Lower leg skin (tissue), 4 donors: ENCODE measurements at places on chromosomes 13 and 19. TPM values are rescaled to one million over a fixed set of nuclear protein-coding genes. Genes with fewer than 3 reads are reported as not detected.

- DNase-seq: no peak
Measured at GRCh38 chr19:43675269-43675879, 5.4 kb upstream of the PLAUR start.

DNA sequence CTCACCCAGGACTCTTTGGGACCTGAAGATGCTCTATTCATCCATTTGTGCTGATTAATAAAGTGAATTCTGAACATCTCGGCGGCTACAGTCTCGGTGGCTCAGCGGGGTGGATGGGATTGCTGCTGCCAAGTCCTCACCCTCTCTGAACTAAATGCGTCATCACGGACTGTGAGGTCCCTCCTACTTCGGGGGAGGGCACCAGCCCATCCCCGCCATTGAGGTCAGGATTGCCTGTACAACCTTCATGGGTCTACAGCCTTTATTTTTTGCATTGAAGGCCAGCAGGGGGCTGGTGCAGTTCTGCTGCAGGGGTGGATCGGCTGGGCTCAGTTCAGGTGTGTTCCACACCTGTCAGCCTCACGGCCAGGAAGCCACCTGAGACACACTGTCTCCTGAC lies 181.8 kb downstream of the COL4A1 start:
- DNase-seq: peak; percentile 48

DNA sequence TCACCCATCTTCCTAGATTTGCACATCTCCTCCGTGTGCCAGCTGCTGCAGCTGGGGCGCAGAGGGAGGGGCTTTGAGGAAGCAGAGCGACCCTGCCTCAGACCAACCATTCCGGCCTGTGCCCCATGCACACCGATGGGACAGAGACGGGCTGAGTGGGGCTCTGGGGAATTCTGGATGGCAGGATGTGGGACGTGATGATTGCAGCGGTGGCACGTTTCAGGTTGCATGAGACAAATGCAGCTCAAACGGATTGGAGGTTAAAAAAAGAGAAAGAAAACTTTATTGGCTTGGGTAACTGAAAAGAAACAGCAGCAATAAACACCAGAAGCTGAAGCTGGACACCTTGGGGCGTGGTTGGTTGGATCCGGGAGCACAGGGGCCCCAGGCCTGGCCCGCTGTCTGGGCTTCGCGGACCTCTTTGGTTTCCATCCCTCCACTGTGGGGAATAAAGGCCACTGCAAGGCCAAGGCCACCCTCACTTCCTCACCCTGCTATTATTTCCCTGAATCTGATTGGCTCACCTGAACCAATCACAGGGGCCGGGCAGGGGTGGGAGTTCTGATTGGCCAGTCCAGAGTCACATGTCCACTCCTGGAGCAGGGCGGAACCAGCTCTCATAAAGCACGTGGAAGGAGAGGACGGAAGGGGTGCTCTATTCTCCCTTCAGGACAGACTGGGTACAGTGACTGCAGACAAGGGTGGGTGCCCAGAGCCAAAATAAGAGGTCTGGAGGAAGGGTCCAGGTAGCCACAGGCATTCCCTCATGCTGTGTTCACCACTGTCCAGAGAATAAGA lies 6.1 kb upstream of the ZNF787 start:
- DNase-seq: no peak

GRCh38 chr13:106098778-106099177 lies 436.7 kb downstream of the EFNB2 start:
- DNase-seq: no peak

- no peak for DNase-seq
Measured at GRCh38 chr19:49677231-49677900, at the start of gene PRMT1. PRMT1 (plus strand) TSS chr19:49677271; CDS start chr19:49677281, 10 bp downstream.

GRCh38 chr13:110516500-110516899 lies 45.0 kb downstream of the RAB20 start:
- no peak for DNase-seq

DNA sequence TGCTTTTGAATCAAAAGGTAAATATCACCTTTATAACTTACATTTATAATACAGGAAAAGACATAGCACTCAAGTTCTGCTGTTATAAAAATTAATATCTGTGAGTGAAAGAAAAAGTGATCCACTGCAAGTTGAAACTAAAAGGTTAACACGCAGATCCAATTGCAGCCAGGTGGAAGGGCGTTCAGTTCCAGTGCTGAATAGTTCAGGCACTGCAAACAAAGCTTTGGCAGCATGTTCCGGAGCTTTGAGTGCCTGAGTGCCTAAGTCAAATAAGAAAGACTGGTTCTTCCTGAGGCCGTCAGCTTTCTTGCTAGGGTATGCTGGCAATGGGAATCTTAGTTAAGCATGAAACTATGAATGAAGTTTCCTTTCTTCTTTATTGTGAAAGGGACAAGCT lies 200.3 kb downstream of the LMO7 start:
- DNase-seq: no peak

- peak; percentile 87 for DNase-seq
Measured at GRCh38 chr19:4060621-4061177, 6.0 kb downstream of the ZBTB7A start.

GRCh38 chr19:29606420-29606747 lies 301 bp downstream of the POP4 start:
- no peak for DNase-seq

DNA sequence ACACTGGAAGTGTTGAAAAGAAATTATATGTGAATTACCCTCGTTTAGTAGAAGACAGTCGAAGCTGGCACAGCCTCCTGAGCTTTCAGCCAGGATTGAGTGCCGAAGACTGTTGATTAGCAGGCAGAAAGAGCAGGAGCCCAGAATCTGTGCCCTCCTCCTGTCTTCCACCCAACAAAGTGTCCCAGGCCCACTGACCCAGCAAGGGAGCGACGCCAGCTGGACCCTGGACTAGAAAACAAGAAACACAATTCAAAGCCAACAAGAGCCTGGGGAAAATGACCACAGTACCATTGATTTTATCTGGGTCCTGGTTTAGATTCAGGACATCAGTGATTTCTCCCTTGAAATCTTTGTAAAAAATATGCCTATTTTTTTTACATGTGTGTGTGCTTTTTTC lies 120.7 kb downstream of the RXFP2 start:
- DNase-seq: no peak

- DNase-seq: no peak
Measured at GRCh38 chr13:23986619-23987018, 89.3 kb upstream of the C1QTNF9B start.

The DCT gene
- 26.7 TPM for total RNA-seq

The KCNC3 gene
- 0.53 TPM for total RNA-seq

The ATP1A3 gene
- not detected for total RNA-seq

The PLEKHJ1 gene
- total RNA-seq: 75.9 TPM
